ENCODE measurements at places on chromosomes 6 and 20.
A peak's percentile ranks its signal among the peaks of the same experiment; 100 is the strongest.

DNA sequence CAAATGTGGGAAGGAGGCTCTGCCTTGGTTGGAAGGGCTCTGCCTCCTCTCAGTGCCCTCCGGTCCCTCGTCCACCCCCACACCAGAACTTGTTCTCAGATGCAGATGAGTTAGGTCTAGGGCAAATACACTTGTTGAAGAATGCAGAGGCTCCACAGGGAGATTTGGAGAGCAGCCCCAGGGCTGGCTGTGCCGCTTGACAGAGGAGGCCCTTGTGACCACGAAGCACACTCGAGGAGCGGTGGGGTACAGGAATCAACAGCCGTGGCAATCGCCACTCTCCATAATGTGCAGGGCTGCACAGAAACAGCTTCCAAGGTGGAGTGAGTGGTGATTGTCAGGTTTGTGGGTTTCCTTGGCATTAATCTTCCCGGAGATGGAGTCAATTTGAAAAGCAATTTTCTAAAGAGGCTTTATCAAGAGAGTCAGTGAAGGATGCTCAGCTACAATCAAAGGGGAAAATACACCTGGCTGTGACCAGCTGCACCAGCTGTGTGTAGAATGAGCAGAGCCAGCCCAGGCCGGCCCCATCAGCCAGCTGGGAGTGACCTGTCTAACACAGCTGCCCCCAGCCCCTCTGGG lies 59.5 kb downstream of the BFSP1 start:
- no peak for DNase-seq

DNA sequence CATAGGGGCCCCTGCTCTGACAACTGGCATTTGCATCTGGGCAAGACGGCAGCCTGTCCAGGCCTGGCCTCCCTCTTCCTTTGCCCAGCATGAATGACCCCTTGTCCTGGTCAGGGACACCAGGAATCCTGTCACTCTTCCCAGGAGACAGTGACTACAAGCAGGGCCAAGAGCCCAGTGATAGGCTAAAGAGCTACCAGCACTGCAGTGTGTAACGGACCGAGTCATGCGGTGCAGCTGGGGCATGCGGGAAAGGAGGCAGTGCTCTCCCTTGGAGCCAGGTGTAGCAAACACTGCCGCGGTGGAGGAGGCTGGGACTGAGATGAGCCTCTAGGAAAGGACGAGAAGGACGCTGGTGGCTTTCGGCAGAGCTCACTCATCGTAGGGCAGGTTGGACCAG lies 38.7 kb upstream of the DSP start:
- DNase-seq, result no peak

GRCh38 chr20:19710336-19711120 lies 47.5 kb upstream of the RIN2 start:
- DNase-seq, result no peak

GRCh38 chr20:37323985-37324384 lies 22.0 kb upstream of the SRC start:
- no peak for DNase-seq

DNA sequence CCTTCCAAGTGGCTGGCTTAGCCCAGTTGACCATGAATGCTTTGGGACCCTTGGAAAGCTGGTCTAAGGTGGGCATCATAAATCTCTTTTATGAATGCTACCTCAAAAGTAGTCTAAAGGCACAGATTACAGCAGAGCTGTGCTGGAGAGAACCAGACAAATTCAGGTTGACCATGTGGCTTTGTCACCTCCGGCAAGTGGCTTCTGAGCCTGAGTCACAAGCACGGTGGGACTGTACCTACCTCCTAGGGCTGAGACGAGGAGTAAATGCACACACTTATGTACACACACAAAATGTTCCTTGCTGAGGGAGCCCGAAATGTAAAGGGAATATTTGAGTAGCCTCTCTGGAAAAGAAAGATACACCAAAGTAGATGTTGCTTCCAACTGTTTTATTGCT lies 155.9 kb downstream of the NFATC2 start:
- no peak for DNase-seq

DNA sequence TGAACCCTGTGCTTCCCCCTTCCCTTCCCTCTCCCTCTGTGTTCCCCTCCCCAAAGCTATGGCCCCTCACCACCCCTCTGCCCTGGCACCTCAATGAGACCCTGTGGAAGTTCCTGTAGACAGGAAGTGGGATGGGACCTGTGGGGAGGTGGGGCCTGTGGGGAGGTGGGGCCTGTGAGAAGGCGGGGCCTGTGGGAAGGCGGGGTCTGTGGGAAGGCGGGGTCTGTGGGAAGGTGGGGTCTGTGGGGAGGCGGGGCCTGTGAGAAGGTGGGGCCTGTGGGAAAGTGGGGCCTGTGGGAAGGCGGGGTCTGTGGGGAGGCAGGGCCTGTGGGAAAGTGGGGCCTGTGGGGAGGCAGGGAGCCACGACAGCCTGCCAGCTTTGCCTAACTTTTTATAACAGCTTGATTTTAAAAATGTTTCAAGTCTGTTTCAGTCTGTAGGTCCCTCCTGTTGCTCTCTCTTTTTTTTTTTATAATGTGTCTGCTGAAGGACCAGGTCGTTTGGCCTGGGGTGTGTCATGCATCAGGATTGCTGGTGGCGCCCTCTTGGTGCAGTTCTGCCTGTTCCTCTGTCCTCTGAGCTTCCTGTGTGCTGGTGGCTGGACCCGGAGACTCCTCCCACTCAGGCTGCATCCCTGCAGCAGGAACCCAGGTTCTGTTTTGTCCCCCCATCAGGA lies 70.5 kb upstream of the SLCO4A1 start:
- no peak for DNase-seq

GRCh38 chr6:41494212-41495110 lies 51.7 kb upstream of the FOXP4 start:
- no peak for DNase-seq

- DNase-seq, result no peak
Observed at GRCh38 chr6:8130399-8130798, 28.1 kb upstream of the EEF1E1 start.

- DNase-seq, result no peak
Observed at GRCh38 chr6:16473908-16474771, 235.8 kb downstream of the GMPR start.

DNA sequence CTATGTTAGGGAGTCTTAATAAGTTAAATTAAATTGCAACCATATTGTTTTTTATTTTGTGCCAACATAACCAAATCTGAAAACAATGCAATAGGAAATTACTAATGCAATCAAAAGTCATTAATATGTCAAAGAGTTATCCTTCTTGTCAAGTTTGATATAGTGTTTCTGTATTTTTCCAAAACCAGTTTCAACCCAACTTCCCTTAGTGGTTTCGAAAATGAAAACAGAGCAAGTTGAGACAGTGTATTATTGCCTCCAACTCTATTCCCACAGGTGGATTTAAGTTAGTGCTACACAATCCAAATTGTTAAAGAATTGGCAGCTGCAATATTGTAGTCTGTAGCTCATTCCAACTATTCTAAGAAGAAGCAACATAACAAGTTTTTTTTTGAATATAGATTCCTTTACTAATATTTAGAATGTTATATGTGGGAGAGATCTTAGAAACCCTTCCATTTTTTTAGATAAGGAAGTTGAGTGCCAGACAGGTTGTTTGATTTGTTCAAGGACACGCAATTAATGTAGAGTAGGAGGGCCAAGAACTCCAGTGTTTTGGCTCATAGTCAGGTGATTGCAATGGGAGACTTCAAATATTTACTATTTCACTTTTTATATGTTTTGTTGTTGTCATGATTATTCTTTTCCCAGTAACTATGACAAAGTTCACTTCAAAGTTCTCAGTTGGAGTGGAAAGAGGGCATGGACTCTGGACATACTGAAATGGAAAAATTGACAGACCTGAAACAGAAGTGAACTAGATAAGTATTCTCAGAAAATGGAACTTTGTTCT lies 282.4 kb upstream of the HSF2 start:
- DNase-seq, result no peak

- DNase-seq, result no peak
Observed at GRCh38 chr20:59346061-59346460, 45.6 kb downstream of the EDN3 start.

GRCh38 chr20:62793757-62794006 lies 2.6 kb upstream of the MRGBP start:
- DNase-seq, result no peak

GRCh38 chr6:137494281-137494987 lies at the start of gene OLIG3:
TSS of gene OLIG3 (minus strand) at chr6:137494394. CDS start at chr6:137494170, 224 bp downstream.
- DNase-seq, result no peak

DNA sequence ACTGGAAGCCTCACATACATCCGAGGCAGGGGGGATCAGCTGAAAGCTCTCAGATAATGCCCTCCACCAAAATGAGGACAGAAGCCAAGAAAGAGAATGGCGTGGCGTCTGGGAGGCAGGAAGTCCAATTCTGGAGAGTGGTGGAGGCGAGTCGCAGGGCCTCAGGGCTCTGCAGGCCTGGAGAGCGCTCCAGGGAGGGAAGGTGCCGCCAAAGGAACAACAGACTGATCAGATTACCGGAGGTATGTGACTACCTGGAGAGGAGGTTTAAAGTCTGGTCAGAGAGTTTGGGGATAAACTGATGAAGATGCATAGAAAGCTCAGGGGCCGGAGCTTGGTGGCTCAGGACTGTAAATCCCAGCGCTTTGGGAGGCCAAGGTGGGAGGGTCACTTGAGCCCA lies 11.2 kb upstream of the IP6K3 start:
- DNase-seq, result no peak

DNA sequence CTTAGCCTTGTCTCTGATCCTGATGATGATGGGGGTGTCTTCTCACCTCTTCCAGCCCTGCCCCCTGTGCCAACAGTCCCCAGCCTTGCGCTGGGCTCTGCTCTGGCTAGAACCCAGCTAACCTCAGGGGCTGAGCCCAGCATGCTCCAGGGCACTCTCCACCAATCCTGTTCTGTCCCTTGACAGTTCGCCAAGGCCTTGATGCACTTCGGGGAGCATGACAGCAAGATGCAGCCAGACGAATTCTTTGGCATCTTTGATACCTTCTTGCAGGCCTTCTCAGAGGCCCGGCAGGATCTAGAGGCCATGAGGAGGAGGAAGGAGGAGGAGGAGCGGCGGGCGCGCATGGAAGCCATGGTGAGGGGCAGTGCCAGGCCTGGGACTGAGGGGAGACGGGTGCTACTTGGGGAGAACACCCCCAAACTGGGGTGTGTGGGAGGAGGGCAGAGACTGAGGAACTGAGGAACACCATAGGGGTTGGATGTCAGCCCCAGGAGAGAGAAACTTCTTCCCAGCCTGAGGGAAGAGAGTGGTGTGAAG lies 33.1 kb downstream of the MOCS1 start:
- DNase-seq, result no peak

DNA sequence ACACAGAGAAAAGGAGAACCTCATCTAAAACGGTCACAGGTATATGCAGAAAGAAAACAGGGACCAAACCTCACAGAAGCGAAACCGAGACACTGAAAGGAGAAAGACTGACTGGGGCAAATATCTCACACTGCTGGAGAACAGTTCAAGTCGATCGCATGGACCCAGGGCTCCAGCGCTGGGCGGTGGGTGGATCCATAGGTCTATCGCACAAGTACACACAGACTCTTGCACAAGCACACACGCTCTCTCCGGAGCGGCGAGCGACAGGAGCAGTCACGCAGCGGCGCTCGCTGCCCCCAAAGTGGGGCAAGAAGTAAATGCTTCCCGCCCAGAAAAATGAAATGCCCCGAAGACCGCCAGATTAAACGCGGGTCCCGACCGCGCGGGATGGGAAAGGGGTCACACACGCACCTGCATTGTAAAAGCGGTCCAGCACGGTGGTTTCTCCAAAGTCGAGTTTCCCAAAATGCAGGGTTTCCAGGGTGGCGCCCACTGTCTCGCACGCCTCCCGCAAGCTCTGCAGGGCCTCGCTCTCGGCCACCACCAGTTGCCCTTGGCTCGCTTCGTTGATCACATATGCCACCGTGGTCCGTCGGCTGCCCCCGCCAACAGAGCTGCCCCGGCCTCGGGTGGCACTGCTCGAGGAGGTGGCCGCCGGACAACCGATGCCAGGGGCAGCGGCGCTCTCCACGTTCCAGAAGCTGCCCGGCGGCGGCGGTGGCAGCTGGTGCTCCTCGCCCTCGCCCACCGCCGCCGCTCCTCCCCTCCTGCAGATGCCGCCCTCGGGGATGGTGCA lies 782 bp downstream of the MAP3K5 start:
- DNase-seq, result peak; percentile 29

GRCh38 chr6:138688580-138688979 lies 85.0 kb upstream of the CCDC28A start:
- DNase-seq, result no peak

GRCh38 chr6:57303931-57304681 lies 13.3 kb upstream of the PRIM2 start:
- DNase-seq, result no peak

DNA sequence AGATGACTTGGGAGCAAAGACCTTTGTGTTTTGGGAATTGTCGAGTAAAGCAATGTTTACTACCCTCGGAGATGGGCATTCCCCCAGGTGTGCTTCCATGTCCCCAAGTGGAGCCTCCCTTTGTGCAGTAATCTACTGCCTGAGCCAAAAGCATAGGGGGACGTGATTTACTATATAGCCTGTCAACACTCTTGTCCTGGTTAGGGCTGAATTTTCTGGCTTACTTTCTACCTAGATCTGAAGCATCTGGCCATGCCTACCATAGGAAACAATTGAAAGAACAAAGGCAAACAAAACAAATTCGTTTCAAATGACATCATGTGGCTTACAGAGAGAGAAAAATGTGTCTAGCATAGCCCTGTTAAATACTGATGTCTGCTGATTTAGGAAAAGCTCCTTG lies 350.6 kb downstream of the SAMD5 start:
- DNase-seq, result no peak

- no peak for DNase-seq
Observed at GRCh38 chr6:8175046-8175777, 72.9 kb upstream of the EEF1E1 start.

DNA sequence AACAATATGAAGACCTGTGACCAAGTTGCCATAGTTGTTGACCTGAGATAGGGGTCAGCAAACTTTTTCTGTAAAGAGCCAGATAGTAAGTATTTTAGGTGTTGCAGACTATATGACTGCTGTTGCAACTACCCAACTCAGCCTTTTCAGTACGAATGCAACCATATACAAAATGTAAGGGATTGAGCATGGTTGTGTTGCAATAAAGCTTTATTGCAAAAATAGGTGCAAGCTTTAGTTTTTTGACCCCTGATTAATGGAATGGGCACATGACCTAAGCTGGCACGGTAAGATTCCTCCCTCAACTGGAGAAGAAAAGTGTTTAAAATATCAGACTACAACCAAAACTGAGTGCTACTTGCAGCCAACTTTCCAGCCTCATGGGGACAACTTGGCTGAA lies 17.3 kb upstream of the EPM2A start:
- DNase-seq, result no peak

- DNase-seq, result no peak
Observed at GRCh38 chr6:15912505-15913400, 216.1 kb upstream of the MYLIP start.

GRCh38 chr20:38982291-38982690 lies 20.1 kb downstream of the DHX35 start:
- DNase-seq, result no peak

All from cerebellar nuclear complex (tissue), 1 donor.